Chondrocyte (in vitro differentiated cells): ENCODE measurements at places on chromosomes 6 and 20. TPM values are rescaled to one million over a fixed set of nuclear protein-coding genes. Genes with fewer than 3 reads are reported as not detected.

Gene GSTA3
- not detected in 3 replicates for total RNA-seq

GRCh38 chr6:161954699-161955276 is 680.9 kb upstream of the AGPAT4 start:
- no peak for DNase-seq

DNA sequence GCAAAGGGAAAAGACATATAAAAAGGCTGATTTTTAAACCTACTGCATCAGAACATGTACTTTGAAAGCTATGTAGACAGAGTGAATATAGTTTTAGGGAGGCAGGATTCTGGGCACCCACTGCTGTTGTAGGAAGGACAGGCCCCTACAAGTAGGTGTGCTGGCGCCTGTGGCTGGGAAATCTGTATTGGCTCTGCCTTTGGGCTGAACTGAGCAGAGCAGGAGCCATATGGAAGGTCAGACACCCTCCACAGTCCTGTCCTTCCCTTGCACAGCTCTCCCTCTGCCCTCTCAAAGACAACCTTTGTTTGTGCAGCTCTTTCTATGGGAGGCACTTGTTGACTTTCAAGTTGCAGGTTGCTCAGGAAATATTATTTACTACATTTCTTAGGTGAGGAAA is 18.4 kb upstream of the ULBP3 start:
- DNase-seq: no peak

Gene TFB1M
- 15.3 to 16.8 TPM (median 16.8 TPM) in 3 replicates for total RNA-seq

- no peak for DNase-seq
Measured at GRCh38 chr6:43848671-43849391, 78.8 kb downstream of the VEGFA start.

- DNase-seq: no peak
Measured at GRCh38 chr6:3343089-3343883, 84.5 kb downstream of the PSMG4 start.

DNA sequence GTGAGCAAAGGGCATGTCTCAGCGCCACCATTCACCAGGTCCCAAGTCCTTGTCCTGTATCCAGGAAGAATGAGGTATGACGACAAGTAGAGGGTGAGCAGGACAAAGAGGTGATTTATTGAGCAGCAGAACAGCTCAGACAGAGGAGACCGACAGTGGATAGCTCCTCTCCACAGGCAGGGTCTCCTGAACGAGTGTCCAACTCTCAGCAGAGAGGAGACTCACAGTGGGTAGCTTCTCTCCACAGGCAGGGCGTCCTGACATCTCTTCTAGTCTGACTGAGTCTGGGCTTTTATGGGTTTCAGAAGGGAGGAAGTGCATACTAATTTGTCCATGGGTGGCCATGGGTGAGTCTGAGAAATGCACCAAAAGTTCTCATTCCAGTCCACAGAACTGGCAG is 204.7 kb downstream of the ANKRD60 start:
- no peak for DNase-seq

Gene BFSP1
- 9.6 to 14.4 TPM (median 11.7 TPM) in 3 replicates for total RNA-seq

GRCh38 chr6:72890671-72891070 is 268.8 kb downstream of the KCNQ5 start:
- no peak for DNase-seq

Gene TBXT
- not detected in 3 replicates for total RNA-seq

- no peak for DNase-seq
Measured at GRCh38 chr6:41051873-41052272, 1.1 kb upstream of the APOBEC2 start.

DNA sequence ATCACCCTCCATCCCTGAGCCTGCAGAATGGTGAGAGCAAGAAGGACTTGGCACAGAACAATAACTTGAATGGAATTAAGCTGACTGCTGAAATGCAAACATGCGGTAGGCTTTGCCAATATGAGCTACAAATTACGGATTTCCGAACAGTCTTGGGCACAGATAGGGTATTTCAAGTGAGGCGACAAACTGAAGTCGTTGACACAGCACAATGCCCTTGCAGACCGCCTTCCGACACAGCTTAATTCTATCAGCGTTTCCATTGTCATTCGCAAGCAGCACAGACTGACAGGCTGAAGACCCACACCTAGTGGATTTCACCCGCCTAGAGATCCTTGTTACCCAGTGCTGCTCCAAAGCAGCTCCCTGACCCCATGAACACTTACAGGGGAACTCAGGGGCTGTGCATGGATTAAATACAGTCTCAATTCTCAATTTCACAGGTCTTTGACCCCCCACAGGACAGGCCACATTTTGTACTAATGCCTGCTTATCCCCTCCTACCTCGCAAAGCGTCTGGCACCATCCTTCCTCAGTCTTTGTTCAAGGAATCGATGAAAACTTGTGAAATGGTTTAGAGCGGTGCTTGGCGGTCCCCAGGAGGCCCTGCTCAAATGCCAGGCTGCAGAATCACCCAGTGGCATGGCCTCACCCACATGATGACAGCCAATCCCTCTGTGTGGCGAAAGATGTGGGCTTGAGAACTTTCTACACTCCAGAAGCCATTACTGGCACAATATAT is 34.6 kb downstream of the RAMACL start:
- DNase-seq: no peak

Gene ME1
- 64.6 to 88.7 TPM (median 83.6 TPM) in 3 replicates for total RNA-seq
